ENCODE measurements at places on chromosomes 3 and 15. TPM values are rescaled to one million over a fixed set of nuclear protein-coding genes. Genes with fewer than 3 reads are reported as not detected.
A peak's percentile ranks its signal among the peaks of the same experiment; 100 is the strongest.

GRCh38 chr15:51368751-51369450, 27.4 kb downstream of the GLDN start:
- H3K27ac ChIP-seq, result no peak overlapping the region
- H3K36me3 ChIP-seq, result no peaks in the 10 kb centered on the region
- H3K4me1 ChIP-seq, result no peaks in the 10 kb centered on the region

DNA sequence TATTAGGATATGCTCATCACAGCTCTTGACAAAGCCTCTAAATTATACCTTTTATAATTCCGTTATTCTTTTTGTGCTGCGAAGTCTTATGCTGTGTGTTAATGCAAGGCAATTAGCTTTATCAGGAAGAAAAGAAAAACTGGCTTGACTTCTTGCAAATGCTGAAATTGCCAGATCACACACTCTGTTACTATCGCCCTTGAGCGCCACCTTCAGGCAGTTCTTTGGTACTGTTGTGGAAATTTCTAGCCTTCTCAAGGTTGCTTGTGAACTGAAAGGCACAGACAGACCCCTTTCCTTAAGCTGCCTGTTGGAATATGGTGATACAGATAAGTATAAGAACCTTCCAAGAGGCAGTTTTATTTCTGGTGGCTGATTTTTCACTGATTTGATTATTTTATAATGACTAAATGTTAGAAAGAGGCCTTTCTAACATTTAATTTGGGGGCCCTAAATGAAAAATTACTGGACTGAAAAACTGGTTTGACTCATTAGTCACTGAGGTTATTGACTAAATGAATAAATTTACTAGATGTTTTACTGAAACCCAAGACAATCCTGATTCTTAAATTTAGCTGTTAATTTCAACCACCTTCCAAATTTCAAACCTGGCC, 126.2 kb upstream of the RASGRP1 start:
- no peak overlapping the region for H3K4me3 ChIP-seq
- no peaks in the 10 kb centered on the region for H3K27me3 ChIP-seq
- H3K36me3 ChIP-seq, result no peaks in the 10 kb centered on the region
- peaks cover 53% of the 10 kb centered on the region for H3K4me1 ChIP-seq
- peak overlapping the region; percentile 44 for H3K27ac ChIP-seq

DNA sequence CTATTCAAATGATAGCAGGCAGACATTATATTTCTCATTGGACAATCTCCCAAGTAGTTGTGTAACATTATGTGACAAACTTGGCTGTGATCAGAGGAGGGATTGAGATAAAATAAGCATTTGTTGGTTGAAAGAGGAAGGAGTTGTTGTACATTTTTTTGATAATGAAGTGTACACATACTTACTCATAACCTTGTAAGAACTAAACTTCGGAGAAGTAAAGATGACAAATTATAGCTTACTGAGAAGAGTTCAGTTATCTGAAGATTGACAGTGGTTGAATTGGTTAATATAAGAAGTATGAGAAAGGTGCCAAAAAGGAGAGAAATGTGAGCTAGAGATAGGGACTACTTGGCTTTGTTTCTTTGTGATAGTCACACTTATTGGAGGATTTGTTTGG, 32.6 kb downstream of the STT3B start:
- no peak overlapping the region for H3K27ac ChIP-seq
- H3K36me3 ChIP-seq, result no peaks in the 10 kb centered on the region
- no peak overlapping the region for H3K4me3 ChIP-seq
- H3K27me3 ChIP-seq, result no peaks in the 10 kb centered on the region
- H3K4me1 ChIP-seq, result peaks cover 55% of the 10 kb centered on the region

GRCh38 chr15:64149424-64149823, 2.1 kb upstream of the SNX22 start:
- H3K4me3 ChIP-seq, result no peak overlapping the region
- H3K27ac ChIP-seq, result no peak overlapping the region
- DNase-seq, result no peak

GRCh38 chr3:143535994-143536784, 312.1 kb downstream of the SLC9A9 start:
- no peak overlapping the region for H3K27ac ChIP-seq
- no peaks in the 10 kb centered on the region for H3K36me3 ChIP-seq
- H3K27me3 ChIP-seq, result no peaks in the 10 kb centered on the region
- no peak for DNase-seq

DNA sequence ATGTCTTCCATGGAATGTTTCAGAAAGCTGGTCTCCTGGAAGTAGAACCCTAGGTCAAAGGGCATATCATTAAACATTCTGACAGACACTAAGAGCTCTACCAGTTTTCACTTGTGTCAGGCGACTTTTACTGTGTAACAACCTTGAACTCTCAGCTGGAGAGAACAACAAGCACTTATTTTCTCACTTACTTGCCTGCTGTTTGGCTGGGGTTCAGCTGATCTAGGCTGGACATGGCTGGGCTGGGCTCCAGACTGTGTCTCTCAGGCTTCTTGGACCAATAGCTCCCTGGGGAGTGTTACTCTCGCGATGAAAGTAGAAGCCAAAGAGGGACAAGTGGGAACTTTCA, 527.3 kb downstream of the SHQ1 start:
- DNase-seq, result no peak
- no peak overlapping the region for H3K4me3 ChIP-seq
- no peak overlapping the region for H3K27ac ChIP-seq
- H3K4me1 ChIP-seq, result no peaks in the 10 kb centered on the region
- no peaks in the 10 kb centered on the region for H3K36me3 ChIP-seq

BLM gene
- 3.5 TPM for total RNA-seq

CLDN18 gene
- total RNA-seq, result not detected

GRCh38 chr15:38905632-38906031, 341.0 kb upstream of the RASGRP1 start:
- no peak overlapping the region for H3K4me3 ChIP-seq
- H3K36me3 ChIP-seq, result no peaks in the 10 kb centered on the region
- DNase-seq, result no peak
- no peaks in the 10 kb centered on the region for H3K4me1 ChIP-seq
- no peak overlapping the region for H3K27ac ChIP-seq
- H3K27me3 ChIP-seq, result no peaks in the 10 kb centered on the region

DNA sequence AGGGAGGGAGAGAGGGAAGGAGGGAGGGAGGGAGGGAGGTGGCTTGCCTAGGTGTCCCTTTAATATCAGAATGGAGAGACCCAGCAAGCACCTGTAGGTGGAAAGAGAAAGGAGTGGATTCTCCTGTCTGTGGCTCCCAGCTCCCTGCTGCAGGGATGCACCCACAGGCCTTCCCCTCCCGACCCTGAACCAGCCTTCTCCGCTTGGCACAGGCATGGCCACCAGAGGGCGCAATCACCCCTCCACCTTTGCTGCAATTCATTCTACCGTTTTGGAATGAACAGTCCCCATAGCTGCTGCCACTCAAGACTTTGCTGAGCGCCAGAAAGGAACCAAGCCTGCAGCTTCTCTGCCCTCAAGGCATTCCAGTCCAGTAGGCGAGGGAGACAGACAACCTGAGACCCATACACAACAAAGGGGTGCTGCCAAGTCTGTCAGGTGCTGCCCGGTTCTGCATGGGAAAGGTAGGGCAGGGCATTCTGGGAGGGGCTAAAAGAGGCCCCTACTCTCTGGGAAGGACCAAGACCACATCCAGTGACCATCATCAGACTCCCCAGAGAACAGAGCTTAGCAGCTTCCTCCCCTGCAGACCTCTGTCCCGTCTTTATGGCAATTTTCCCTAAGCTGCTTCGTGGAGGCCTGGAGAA, 4.9 kb downstream of the TLR9 start:
- H3K36me3 ChIP-seq, result no peaks in the 10 kb centered on the region
- peak overlapping the region; percentile 28 for H3K4me3 ChIP-seq
- H3K27me3 ChIP-seq, result no peaks in the 10 kb centered on the region

- no peaks in the 10 kb centered on the region for H3K27me3 ChIP-seq
- no peak overlapping the region for H3K4me3 ChIP-seq
- no peak overlapping the region for H3K27ac ChIP-seq
- DNase-seq, result no peak
Measured at GRCh38 chr3:152564459-152564858, 270.5 kb upstream of the P2RY1 start.

GRCh38 chr3:89613241-89613640, 505.8 kb downstream of the EPHA3 start:
- H3K36me3 ChIP-seq, result no peaks in the 10 kb centered on the region
- no peak for DNase-seq
- no peaks in the 10 kb centered on the region for H3K27me3 ChIP-seq

DNA sequence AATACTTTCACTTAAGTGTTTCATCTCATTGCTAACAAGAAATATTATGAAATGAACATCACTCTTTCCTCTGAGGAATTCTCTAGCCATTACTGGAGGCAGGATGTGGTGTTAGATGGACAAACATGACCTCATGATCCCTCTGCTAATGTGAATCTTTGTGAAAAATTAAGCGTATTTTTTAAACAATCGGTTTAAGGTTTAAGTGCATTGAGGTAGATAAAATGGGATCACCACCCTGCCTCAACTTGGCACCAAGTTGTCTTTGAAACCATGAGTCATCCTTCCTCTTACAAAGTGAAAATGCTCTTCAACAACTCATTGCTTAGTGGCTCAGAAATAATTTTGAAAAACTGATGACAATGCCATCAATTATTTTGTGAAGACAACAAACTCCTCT, 76.0 kb upstream of the DCBLD2 start:
- H3K4me3 ChIP-seq, result no peak overlapping the region
- no peaks in the 10 kb centered on the region for H3K36me3 ChIP-seq
- H3K27ac ChIP-seq, result no peak overlapping the region
- DNase-seq, result no peak

AADACL2 gene
- total RNA-seq, result not detected

ARNT2 gene
- total RNA-seq, result not detected

ZNF80 gene
- total RNA-seq, result 0.62 TPM

DNA sequence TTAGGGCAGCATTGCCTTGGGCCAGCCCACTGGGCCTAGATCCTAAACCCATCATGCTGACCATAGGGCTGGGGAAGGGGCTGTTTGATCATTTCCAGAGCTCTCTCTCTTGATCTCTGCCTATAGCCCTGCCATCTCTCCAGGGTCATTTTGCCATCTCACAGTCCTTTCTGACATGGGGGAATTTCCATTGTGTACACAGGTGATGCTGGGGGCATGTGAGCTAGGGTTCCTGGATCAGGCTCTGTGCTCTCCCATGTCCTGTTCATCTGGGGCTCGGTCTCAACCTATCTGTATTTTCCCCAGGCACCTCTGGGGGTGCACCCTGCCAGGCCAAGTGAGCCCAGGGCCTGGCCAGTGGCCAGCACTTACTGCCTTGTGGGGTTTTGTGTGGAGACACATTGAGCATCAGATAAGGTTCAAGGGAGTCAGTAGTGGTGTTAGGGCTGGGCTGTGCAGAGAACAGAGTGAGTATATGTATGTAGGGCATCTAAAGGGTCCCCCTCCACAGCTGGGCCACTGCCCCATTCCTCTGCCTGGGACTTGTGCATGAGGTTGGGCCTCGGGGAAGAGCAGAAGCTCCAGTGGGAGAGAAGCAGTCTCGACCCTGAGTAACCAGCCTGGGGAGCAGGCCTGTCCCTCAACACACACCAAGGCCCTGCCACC, 25.7 kb upstream of the APEH start:
- no peaks in the 10 kb centered on the region for H3K36me3 ChIP-seq
- H3K4me1 ChIP-seq, result no peaks in the 10 kb centered on the region
- H3K27ac ChIP-seq, result no peak overlapping the region
- no peaks in the 10 kb centered on the region for H3K27me3 ChIP-seq

GRCh38 chr15:88606070-88606794, 14.9 kb upstream of the AEN start:
- H3K27me3 ChIP-seq, result no peaks in the 10 kb centered on the region
- H3K4me3 ChIP-seq, result no peak overlapping the region
- H3K27ac ChIP-seq, result no peak overlapping the region
- H3K36me3 ChIP-seq, result no peaks in the 10 kb centered on the region

ACAD11 gene
- total RNA-seq, result 33.7 TPM

DNA sequence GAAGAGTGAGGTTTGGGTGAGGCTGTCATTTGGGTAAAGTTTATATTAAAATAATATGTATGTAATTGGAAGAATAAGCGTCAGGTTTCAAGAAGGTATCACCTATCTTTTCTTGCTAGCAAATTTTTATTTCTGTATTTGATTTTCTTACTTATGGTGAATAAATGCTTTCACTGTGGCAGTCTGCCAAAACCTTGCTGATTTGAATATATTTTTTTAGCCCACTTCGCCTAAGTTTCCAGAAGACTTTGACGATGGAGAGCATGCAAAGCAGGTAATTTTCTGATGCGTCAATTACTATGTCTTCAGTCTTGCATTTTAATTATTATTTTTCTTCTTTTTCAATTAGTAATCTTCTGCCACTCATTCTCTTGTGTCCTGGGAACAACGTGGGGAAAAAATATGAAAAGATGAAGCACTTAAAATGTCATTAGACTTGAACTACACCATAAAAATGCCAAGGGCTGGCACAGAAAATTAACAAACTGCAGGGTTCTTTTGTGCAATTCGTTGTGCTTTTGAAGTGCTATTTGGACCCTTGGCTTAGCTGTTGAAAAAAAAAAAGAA, 40.4 kb downstream of the SRP14 start:
- H3K36me3 ChIP-seq, result peaks cover 14% of the 10 kb centered on the region
- H3K4me3 ChIP-seq, result no peak overlapping the region
- no peaks in the 10 kb centered on the region for H3K27me3 ChIP-seq
- H3K4me1 ChIP-seq, result no peaks in the 10 kb centered on the region
- H3K27ac ChIP-seq, result no peak overlapping the region

GRCh38 chr15:94164202-94164807, 67.1 kb upstream of the MCTP2 start:
- H3K4me3 ChIP-seq, result no peak overlapping the region
- DNase-seq, result no peak
- H3K36me3 ChIP-seq, result no peaks in the 10 kb centered on the region
- no peak overlapping the region for H3K27ac ChIP-seq

DNA sequence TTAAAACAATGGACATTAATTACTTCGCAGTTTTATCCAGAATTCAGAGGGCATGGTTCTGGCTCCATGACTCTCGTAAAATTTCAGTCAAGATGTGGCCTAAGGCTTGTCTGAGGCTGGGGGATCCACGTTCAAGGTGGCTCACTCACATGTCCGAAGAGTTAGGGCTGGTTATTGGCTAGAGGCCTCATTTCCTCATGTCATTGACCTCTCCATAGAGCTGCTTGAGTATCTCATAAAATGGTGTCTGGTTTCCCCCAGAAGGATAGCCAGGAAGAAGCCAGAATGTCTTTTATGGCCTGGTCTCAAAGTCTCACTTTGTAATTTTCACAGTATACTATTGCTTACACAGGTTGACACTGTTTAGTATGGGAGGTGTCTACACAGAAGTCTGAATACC, 67.3 kb upstream of the DCBLD2 start:
- no peak overlapping the region for H3K4me3 ChIP-seq
- H3K27me3 ChIP-seq, result no peaks in the 10 kb centered on the region
- H3K27ac ChIP-seq, result no peak overlapping the region
- no peak for DNase-seq
- no peaks in the 10 kb centered on the region for H3K4me1 ChIP-seq

DNA sequence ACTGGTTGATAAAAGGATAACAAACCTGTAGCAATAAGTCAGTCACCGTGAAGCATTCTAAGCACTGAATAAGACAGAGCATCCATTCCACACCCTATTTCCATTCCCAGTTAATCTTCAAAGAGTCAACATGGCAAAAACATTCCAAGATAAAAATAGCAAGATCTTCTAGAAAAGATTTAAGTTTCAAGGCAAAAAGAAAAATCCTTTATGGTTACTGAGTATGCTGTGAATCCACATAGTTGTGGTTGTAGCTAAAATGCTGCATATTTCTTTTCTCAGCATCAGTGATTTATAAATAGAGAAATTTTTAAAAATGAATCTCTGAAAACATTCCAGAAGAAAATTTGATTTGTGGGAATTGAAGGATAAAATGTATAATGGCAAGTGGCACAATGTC, 21.1 kb downstream of the GAP43 start:
- H3K36me3 ChIP-seq, result no peaks in the 10 kb centered on the region
- no peak overlapping the region for H3K27ac ChIP-seq
- no peak for DNase-seq
- no peaks in the 10 kb centered on the region for H3K27me3 ChIP-seq
- no peaks in the 10 kb centered on the region for H3K4me1 ChIP-seq
- no peak overlapping the region for H3K4me3 ChIP-seq

GRCh38 chr3:175726228-175726627, 867.1 kb downstream of the NAALADL2 start:
- H3K27me3 ChIP-seq, result no peaks in the 10 kb centered on the region
- no peaks in the 10 kb centered on the region for H3K36me3 ChIP-seq
- no peak overlapping the region for H3K4me3 ChIP-seq
- no peak overlapping the region for H3K27ac ChIP-seq

Data from naive thymus-derived CD4-positive, alpha-beta T cell (primary cell).